CD4-positive, alpha-beta T cell treated with Interferon gamma for 1 hour (primary cell): ENCODE measurements at places on chromosomes 3 and 15.

DNA sequence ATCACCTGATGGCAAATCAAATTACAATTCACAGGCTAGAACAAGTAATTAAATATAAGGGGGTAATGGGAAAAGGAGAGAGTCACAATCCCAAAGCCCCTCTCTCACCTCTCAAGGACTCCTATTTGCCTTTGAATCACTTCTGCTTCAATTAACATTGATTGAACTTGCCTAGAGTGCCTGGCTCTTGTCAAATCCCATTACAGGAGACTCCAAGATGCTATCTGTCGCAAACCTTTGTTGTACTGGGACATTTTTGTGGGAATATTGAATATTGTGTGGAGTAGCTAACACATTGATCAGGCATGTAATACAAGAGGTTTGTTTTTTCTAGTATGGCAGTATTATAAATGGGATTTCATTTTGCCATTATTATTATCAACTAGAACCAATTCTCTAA, 412.8 kb upstream of the AZI2 start:
- no peak for DNase-seq

- DNase-seq: no peak
Observed at GRCh38 chr15:56251315-56252095, 7.8 kb upstream of the RFX7 start.

GRCh38 chr3:27073912-27074311, 295.3 kb downstream of the NEK10 start:
- no peak for DNase-seq

GRCh38 chr3:65406470-65406869, 632.2 kb downstream of the MAGI1 start:
- DNase-seq: no peak

DNA sequence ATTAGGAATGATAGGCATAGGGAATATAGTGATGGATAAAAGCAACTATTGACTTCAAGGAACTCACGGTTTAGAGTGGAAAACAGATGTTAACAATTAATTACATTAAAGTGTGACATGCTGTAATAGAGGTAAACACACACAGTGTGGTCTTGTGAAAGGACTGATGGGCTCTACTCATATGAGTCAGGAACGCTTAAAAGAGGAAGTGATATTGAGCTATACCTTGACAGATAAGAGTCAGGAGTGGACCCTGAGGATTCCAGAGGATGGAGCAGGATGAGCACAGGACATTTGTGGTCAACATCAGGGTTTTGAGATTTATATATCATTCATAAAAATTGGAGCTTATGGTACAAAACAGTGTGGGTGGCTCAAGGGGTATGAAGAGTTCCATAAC, 11.0 kb downstream of the EXOG start:
- DNase-seq: no peak

DNA sequence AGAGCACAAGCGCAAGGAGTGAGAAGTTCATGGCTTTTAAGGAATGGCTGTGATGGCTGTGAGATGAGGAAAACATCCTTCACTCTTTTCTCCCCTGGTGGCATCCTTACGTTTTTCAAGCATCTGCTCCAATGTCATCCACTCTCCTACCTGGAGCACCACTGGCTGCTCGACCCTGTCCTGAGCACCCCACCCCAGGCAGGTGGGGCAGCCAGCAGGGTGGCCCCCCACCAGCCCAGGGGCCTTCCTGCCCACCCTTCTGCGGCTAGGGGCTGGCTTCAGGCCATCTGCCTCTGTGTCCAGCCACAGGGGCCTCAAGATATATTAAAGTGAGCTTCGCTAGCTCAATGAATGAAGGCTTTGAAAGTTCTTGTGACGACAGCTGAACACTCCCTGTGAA, 56.1 kb downstream of the ATP10A start:
- no peak for DNase-seq

DNA sequence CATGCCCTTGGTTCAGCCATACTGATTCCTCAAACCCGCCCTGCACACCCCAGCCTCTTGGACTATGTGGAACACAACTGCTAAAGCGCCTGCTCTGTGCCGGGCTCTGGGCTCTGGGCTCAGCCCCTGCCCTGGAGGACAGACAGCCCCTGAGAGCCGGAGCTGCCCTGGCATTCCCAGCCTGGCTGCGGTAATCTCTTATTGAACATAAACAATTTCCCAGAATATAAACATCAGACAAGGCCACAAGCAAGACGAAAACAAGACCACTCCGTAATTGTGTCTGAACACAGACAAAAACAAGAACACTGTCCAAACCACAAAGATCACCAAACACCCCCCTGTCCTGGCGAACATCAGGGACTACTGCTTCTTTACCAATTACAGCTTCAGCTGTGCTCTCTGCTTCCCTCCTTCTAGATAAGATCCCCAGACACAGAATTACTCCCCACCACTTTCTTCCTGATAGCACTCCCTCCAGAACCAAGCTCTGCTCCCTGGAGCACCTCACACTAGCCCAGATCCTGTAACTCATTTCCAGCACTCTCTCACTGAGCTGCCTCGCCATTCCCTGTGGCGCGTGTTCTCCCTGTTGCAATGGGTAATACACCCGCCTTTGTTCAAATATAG, 57.1 kb upstream of the TLE3 start:
- DNase-seq: no peak

- DNase-seq: no peak
Observed at GRCh38 chr3:186966406-186966805, 36.1 kb downstream of the ST6GAL1 start.

DNA sequence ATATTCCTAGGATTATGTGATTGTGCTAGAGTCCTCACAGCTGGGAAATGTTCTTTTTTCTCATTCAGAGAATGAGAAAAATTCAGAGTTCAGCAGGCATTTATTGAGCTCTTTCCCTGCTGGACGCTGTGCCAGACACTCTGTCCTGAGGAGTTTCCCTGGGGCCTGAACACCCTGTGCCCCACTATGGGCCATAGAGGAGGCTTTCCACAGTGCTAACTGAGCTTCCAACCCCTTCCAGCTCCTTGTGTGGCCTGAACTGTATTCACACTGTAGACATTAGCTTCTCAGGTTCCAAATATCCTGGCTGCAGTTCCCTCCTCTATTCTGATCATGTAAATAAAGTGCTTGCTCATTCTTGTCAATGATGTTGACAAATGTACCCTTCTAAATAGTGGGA, 10.0 kb downstream of the ABHD2 start:
- DNase-seq: no peak

- DNase-seq: no peak
Observed at GRCh38 chr15:42453826-42454225, 37.1 kb downstream of the ZNF106 start.

DNA sequence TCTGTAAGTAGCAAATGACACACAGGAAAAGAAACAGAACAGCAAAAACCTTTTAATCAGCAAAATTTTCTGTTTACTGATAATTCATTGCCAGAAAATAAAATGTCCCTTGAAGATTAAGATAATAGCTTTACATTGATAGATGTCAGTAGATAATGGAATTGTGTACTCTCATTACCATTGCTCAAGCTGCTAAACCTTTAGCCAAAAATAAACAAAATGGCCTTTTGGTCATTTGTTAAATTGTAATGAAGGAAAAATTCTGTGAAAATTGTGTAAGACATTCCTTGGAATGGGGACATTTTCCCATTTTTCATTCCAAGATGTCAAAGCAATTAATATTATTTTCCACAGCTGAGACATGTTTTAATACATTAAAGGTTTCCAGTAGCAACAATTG, 189.8 kb downstream of the PLOD2 start:
- DNase-seq: no peak

GRCh38 chr3:110901536-110901935, 170.1 kb upstream of the NECTIN3 start:
- DNase-seq: no peak

DNA sequence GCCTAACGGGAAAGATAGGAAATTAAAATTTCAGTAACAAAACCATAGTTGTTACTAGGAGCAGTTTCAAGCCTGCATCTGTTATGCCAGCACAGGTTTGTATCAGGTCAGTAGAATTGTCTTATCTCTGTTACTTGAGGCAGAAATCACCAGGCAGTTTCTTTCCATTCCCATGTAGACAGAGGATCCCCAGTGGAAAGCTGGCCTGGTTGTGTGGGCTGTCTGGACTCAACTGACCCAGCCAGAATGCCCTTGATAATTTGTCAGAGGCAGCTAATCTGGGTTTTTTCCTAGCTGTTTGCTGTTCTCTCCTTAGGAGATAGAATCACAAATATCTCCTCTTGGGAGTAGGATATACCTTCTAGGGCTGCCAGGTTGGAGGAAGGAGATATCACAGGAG, 1044.7 kb downstream of the IGSF11 start:
- no peak for DNase-seq

DNA sequence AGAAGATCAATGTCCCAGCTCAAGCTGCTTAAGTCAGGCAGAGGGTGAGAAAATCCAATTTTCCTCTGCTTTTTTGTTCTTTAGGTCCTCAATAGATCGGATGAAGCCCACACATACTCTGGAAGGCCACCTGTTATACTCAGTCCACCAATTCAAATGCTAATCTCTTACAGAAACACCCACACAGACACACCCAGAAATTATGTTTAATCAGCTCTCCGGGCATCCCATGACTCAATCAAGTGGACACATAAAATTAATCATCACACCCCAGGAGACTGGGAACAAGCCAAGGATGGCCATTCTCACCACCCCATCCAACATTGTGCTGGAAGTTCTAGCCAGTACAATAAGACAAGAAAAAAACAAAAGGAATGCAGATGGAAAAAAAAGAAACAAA, 67.8 kb upstream of the SLC24A5 start:
- no peak for DNase-seq

DNA sequence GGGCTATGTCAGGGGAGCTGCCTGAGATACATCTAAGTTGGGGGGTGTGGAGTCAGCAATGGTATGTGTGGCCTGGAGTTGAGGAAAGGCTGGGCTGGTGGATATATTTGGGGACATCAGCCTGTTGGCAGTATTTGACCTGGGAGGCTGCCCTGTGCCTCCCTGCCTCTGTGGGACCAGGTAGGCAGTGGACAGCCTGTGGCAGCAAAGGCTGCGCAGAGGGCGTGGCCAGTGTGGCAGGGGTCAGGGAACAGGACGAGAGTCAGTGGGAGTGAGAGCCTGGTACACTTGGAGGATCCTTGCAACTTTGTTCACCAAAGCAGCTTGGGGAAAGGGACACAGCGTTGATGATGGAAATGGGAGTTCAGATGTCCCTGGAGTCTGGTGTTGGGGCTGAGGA, 15.0 kb downstream of the TEX264 start:
- no peak for DNase-seq

DNA sequence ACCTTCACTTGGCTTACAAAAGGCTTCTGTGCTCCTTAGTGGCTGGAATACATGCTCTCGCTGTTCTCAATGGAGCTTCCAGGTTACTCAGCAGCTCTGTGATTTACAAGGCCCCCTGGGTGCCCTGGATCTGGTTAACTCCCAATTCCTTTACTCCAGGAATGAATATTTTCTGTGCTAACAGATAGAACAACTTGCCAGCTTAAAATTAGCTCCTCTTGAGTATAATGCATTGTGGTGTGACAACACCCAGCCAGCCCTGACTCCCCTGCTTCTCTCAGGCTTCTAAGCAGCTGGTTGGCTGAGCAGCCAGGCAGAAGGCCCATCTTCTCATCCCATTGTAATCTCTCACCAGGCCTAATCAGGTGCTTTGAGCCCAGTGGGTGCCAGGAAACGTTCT, 246.4 kb downstream of the ALCAM start:
- no peak for DNase-seq

- DNase-seq: no peak
Observed at GRCh38 chr15:88653200-88654064, 14.6 kb downstream of the ISG20 start.

DNA sequence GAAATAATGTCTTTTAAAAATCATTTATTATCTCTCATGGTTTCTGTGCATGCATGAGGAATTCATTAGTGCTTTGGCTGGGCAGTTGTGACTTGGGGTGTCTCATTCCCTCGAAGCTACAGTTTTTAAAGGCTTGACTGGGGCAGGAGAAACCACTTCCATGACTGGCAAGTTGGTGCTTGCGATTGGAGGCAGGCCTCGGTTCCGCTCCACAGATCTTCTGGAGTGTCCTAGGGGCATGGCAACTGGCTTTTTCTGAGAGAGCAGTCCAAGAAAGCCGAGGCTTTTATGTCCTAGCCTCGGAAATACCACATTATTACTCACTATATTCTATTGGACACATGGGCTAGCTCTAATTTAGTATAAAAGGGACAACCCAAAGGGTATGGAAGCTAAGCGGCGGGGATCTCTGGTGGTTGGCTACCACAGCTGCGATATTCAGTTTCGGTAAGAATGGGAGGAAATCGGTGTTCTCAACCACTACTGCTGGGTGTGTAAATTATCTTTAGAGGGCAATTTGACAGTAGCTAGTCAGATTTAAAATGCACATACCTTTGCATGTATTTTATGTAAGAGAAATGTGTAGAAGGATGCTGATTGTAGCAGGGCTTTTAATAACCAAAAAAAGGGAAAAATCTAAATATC, 48.8 kb upstream of the TOP2B start:
- DNase-seq: no peak

DNA sequence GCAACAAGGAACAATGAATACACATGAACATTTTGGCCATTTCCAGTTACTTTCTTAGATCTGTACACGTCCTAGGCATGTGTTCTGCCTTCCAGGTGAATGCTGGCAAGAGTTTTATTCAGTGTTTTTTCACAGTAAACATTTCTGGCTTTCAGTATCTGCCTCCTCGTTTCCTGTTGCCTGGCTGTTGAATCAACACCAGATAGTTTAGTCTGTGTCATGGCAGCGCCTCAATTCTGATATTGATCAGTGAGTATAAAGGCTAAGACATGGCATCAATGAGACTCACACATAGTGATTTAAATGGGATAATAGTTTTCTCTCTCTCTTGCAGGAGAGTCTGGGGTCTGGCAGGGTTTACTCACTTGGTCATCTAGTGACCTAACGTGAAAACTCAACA, 266.9 kb upstream of the SLCO3A1 start:
- DNase-seq: no peak

DNA sequence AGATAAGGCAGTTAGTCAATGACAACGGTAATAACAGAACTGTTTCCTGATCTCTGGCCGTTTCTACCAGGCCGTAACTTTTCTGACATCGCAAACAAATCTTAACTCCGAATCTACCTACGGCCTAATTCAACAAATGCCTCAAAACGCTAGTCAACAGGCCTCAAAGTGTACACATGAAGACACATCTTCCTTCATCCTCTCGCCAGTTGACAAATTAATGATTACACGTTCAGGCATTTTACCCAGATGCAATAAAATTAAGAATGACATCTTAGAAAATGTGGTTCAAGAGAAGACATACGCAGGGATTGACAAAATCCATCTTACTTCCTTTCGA, 1.5 kb downstream of the SFMBT1 start:
- no peak for DNase-seq
